ENCODE measurements at places on chromosomes 12 and 14.

DNA sequence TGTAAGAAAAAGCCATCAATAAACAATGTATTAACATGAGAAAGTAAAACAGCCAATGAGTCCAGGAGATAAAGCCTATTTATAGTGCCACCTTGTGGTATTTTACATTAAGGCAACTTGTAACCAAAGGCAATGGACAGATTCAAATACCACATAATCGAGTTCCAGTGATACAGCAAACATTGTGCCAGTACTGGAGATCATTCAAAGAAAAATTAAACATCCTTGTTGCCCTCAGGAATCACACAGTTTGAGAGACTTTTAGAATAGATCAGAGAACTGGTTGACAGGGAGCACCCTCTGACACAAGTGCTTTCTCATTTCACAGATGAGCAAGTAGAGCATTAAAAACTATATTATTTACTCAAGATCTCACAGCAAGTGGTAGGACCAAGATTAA is 98.1 kb downstream of the DDHD1 start:
- no peaks in the 10 kb centered on the region for H3K36me3 ChIP-seq
- no peak for DNase-seq
- no peak overlapping the region for H3K27ac ChIP-seq
- no peak overlapping the region for H3K4me3 ChIP-seq
- H3K4me1 ChIP-seq = no peaks in the 10 kb centered on the region

- DNase-seq = no peak
- no peak overlapping the region for H3K4me3 ChIP-seq
- no peaks in the 10 kb centered on the region for H3K27me3 ChIP-seq
- no peak overlapping the region for H3K27ac ChIP-seq
Measured at GRCh38 chr12:31018106-31018789, 55.4 kb upstream of the DDX11 start.

DNA sequence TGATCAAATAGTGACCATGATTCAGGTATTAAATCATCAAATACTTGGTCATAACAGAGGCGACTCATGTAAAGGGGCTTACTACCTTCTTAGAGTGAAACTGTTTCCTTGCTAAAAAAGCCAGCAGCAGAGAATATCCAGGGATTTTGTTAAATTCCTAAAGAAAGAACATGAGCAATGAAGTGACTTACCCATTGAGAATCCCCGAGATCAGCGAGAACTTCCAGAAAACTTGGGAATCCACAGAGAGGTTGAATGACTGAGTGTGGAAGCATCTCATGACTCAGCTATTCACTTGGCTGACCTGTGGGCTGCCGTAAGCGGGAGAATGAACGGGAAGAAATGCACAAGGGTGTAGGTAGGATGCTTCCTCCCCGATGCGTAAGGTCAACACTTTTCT is 85.3 kb upstream of the KCNA1 start:
- DNase-seq = no peak
- no peaks in the 10 kb centered on the region for H3K27me3 ChIP-seq
- H3K4me1 ChIP-seq = no peaks in the 10 kb centered on the region
- H3K36me3 ChIP-seq = no peaks in the 10 kb centered on the region
- no peak overlapping the region for H3K4me3 ChIP-seq

DNA sequence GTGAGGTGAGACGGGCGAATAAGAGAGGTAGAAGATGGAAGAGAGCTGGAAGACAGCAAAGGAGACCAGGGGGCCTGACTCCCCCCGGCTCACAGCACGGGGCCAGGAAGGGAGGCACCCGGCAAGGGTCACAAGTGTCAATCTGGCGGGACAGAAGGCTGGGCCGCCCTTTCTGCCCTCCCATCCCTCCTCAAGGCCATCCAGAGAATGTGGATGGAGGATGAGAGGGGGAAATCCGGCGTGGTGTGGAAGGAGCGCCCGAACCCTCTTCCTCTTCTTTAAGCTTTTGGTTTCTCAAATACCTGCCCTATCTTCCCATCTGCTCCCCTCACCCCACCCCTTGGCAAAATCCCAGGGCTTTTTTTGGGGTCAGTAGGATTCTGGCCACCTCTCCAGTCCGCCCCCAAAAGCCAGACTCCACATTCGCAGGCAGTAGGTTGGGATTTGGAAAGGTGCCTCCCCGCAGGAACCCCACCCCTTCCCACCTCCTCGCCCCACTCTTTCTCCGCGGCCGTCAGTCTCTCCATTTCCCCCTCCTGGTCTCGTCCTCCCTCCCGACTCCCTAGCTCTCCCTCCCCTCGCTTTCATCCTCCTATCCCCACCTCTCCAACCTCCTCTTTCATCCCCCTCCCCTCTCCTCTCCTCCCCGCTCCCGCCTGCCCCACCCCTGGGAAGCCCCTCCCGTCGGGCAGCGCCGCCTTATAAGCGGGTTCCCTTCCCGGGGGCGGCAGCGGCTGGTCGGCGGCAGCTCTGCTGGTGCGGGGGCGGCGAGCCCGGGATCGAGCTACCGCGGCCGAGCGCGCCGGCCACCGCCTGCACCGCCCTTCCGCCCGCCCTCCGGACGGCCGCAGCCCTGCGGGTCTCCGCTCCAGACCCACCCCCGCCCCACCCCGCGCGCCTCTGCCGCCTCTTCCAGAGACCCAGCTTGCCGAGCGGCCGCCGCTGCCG is at the start of gene PTMS:
PTMS (plus strand) TSS at position 730 of the 948 bp plus-strand sequence. CDS start 343 bp downstream, outside the sequence.
- peak within 1 kb of the TSS; percentile 96 for H3K4me3 ChIP-seq
- peaks cover 10% of the 10 kb centered on the region for H3K4me1 ChIP-seq
- H3K27ac ChIP-seq = peak within 1 kb of the TSS; percentile 84
- H3K27me3 ChIP-seq = no peaks in the 10 kb centered on the region

- no peaks in the 10 kb centered on the region for H3K4me1 ChIP-seq
- H3K4me3 ChIP-seq = no peak overlapping the region
- no peak overlapping the region for H3K27ac ChIP-seq
- no peaks in the 10 kb centered on the region for H3K36me3 ChIP-seq
Measured at GRCh38 chr12:84166812-84167211, 745.8 kb downstream of the SLC6A15 start.

- no peak overlapping the region for H3K4me3 ChIP-seq
- H3K27me3 ChIP-seq = no peaks in the 10 kb centered on the region
- no peaks in the 10 kb centered on the region for H3K4me1 ChIP-seq
- no peak for DNase-seq
Measured at GRCh38 chr12:34604227-34604626, 581.9 kb downstream of the ALG10 start.

DNA sequence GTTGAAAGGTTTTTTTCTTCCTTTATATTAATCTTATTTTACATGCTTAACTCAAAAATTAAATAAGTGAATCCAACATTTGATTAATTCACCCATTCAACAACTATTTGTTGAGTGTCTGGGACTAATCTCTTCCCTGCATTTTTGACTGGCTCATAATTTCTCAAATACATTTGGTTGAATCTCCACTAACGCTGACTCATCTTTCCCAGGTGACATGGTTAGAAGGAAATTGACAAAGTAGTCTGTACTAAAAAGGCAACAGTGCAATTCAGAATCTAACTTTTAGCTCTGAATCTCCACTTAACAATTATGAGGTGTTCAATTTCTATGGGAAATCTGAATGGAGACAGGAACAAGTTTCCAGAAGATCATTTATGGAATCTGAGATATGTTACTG is 88.9 kb downstream of the LIN7A start:
- no peak overlapping the region for H3K27ac ChIP-seq
- no peaks in the 10 kb centered on the region for H3K4me1 ChIP-seq
- DNase-seq = no peak
- no peak overlapping the region for H3K4me3 ChIP-seq

DNA sequence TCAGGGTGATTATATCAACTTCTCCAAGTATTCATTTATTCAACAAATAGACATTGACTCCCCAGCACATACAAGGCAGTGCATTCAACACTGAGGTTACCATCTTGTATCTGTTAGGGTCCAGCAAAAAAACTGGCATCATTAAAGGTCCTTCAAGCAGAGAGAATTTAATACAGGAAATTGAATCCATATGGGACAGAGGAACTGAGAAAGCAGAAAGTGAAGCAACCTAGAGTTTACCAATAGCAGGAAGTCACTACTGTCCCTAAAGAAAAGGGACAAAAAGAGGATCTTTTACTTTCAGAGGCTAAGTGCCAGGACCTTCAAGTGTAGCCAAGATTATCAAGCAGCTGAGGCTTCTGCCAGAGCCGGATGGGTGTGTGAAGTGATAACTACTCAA is 237.8 kb upstream of the TBX3 start:
- no peaks in the 10 kb centered on the region for H3K36me3 ChIP-seq
- no peak overlapping the region for H3K27ac ChIP-seq
- no peaks in the 10 kb centered on the region for H3K27me3 ChIP-seq
- DNase-seq = no peak

DNA sequence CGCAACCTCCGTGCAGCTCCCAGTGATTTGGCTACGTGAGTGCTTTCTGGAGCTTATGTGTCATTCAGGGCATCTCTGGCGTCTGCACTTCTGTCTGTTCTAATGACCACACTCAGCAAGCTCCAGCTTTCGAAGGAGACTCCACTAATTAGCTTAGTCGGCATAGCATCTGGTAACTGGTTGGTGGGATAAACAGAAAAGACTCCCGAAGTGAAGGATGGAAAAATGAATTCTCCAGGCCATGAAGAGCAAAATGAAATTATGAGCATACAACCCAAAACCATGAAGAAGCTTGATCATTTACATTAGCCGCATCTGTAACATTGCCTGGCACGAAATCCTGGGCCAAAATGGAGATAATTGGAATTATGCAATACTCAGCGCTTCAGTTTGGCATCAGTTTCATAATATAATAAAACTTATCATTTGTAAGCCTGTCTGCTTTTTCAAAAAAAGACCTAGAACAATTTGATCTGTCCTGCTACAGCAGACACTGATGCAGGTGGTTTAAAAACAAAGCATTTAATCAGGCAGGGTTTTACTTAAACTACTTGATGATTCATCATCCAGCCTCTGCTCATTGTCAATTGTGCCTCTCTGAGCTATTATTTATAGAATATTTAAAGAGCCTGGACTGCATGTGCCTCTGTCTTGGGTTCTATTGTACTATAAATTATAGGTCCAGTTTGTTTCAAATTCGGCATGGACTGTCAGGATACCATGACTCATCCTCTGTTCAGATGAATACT is 87.4 kb downstream of the SYT1 start:
- H3K27ac ChIP-seq = no peak overlapping the region
- H3K36me3 ChIP-seq = no peaks in the 10 kb centered on the region
- DNase-seq = no peak
- no peaks in the 10 kb centered on the region for H3K27me3 ChIP-seq
- no peaks in the 10 kb centered on the region for H3K4me1 ChIP-seq

DNA sequence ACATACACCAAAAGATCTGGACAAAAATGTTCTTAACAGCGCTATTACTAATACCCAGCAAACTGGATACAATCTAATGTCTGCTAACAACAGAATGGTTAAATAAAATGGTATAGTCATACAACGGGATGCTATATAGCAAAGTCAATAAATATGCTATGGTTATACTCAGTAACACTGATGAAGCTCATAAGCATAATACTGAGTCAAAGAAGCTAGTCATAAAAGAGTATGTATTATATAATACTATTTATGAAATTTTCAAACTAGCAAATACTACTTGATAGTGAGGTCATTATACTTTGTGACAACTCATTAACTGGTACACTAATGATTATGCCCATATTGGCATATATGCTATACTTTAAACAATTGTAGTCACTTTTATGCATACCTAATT is 7.4 kb downstream of the ABCD2 start:
- no peak overlapping the region for H3K27ac ChIP-seq
- H3K4me3 ChIP-seq = no peak overlapping the region
- DNase-seq = no peak
- no peaks in the 10 kb centered on the region for H3K4me1 ChIP-seq
- no peaks in the 10 kb centered on the region for H3K27me3 ChIP-seq

DNA sequence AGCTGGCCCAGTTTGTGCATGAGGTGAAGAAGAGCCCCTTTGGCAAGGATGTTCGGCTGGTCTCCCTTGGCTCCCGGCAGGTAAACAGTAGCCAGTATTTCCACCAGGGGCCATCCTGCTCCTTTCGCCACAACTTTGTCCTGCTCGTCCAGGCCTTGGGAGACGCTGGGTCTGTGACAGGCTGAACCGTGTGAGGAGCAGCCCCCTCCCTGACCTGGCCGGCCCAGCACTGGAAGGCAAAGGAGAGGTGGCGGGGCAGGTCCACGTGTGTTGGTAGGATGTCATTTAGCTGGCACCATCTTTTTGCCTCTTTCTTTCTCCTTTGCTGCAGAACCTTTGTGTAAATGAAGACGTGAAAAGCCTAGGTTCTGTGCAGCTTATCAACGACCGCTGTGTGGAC is 15.4 kb downstream of the DDX11 start:
- no peaks in the 10 kb centered on the region for H3K27me3 ChIP-seq
- no peak overlapping the region for H3K4me3 ChIP-seq
- H3K36me3 ChIP-seq = no peaks in the 10 kb centered on the region
- H3K27ac ChIP-seq = no peak overlapping the region

- no peak overlapping the region for H3K27ac ChIP-seq
- no peaks in the 10 kb centered on the region for H3K27me3 ChIP-seq
- DNase-seq = no peak
- no peak overlapping the region for H3K4me3 ChIP-seq
- no peaks in the 10 kb centered on the region for H3K36me3 ChIP-seq
- H3K4me1 ChIP-seq = no peaks in the 10 kb centered on the region
Measured at GRCh38 chr14:93648440-93649168, 139.7 kb downstream of the PRIMA1 start.

DNA sequence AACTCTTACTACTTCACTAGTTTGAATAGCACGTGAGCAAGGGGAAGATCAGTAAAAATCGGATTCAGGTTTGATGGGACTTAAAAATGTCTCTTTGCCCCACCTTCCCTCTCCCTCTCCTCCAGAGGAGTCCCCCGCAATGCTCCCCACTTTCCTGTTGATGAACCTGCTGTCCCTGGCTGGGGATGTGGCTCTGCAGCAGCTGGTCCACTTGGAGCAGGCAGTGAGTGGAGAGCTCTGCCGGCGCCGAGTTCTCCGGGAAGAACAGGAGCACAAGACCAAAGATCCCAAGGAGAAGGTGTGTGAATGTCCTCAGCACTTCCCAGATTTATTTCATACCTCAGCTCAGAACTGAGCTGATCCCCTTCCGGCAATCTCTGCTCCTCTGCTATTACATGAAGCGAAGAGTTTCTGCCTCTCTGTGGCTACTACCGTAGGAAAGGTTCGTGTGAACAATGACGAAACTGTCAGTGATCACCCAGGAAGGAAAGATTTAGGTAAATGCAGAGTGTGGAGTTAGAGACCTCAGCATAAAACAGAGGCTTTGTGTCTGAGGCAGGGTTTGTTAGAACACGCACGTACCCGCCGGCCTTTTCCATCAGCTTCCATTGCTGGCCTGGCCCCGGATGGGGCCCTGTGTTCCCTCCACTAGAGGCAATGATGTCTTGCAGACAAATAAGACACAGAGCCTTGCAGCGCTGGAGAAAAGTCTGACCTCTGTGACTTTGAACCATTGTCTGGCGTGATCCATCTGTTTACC is 7.4 kb upstream of the GAPDH start:
- peaks cover 81% of the 10 kb centered on the region for H3K36me3 ChIP-seq
- H3K4me3 ChIP-seq = no peak overlapping the region
- H3K4me1 ChIP-seq = no peaks in the 10 kb centered on the region
- H3K27ac ChIP-seq = no peak overlapping the region
- H3K27me3 ChIP-seq = no peaks in the 10 kb centered on the region

- DNase-seq = no peak
- no peaks in the 10 kb centered on the region for H3K4me1 ChIP-seq
- H3K36me3 ChIP-seq = no peaks in the 10 kb centered on the region
- no peak overlapping the region for H3K4me3 ChIP-seq
- no peaks in the 10 kb centered on the region for H3K27me3 ChIP-seq
Measured at GRCh38 chr14:79118291-79118690, 948.1 kb downstream of the NRXN3 start.

GRCh38 chr12:119544765-119545625 is 48.6 kb upstream of the TMEM233 start:
- peak; percentile 65 for DNase-seq
- no peak overlapping the region for H3K4me3 ChIP-seq

Measured in ascending aorta (tissue), 2 donors.